ENCODE measurements at places on chromosomes 5 and 9. TPM values are rescaled to one million over a fixed set of nuclear protein-coding genes. Genes with fewer than 3 reads are reported as not detected.

The IL5 gene
- not detected for total RNA-seq

The HRCT1 gene
- not detected for total RNA-seq

The TRIM36 gene
- total RNA-seq, result 99.4 TPM

The VLDLR gene
- 28.8 TPM for total RNA-seq

The JAKMIP2 gene
- 88.2 TPM for total RNA-seq
